Stimulated activated CD4-positive, alpha-beta T cell treated with anti-CD3 and anti-CD28 coated beads, Interleukin-12 subunit alpha, Interleukin-12 subunit beta, amount 100 ng/mL, for 4 hours (primary cell): ENCODE measurements at places on chromosomes 1 and 21.

GRCh38 chr1:214623430-214623829 is 20.4 kb downstream of the CENPF start:
- DNase-seq = no peak

- no peak for DNase-seq
Measured at GRCh38 chr1:17640393-17640792, 100.9 kb downstream of the ARHGEF10L start.

- no peak for DNase-seq
Measured at GRCh38 chr1:59485949-59486348, 189.1 kb downstream of the FGGY start.

DNA sequence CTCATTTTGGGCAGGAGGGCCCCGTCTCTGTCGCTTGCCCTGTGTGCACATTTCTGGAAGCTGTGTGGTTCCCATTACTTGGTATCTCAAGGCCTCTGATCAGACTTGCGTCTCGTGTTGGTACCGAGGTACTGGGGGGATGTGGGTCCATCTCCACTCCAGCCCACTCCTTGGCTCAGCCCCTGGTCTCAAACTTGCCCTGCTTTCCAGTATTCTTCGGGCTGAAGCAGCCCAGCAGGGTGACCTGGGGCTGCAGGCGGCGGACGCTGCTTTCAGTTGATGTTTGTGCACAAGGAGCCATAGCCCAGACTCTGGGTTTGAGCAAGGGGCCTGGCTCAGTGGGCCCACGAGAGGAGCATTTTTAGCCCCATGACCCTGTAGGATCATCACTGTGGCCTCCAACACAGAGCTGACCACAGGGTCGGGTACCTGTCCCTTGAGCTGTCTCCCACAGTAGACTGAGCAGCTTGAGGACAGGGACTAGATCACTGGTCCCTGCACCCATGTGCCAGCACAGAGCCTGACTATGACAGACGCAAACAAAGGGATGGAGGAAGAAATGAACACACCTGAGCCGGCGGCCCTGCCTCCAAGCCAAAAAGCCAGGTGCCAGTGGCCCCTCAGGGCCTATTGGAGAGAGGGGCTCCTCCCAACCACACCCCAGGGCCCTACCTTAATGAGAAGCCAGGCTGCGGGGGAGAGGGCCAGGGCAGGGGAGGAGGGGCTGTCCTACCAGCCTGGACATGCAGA is 46.8 kb downstream of the CHD5 start:
- no peak for DNase-seq

GRCh38 chr1:62076286-62076685 is 118.4 kb upstream of the L1TD1 start:
- DNase-seq = no peak

DNA sequence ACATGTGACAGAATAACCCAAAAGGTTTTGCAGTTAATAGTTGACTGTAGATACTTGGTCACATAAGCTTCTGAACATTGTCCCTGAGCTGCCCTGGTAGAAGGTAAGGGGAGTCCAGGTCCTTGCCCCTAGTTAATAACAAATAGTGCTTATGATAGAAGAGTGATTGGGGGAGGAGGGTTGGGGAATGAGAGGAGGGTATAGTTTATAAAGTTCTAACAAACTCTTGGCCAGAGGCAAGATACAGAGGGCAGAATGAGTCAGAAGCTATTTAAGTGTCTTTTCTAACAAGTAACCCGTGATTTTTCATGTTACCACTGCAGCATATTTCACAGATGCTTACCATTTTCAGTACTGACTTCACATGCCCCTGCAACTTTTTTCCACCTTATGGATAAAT is 26.7 kb upstream of the MYOCOS start:
- no peak for DNase-seq

DNA sequence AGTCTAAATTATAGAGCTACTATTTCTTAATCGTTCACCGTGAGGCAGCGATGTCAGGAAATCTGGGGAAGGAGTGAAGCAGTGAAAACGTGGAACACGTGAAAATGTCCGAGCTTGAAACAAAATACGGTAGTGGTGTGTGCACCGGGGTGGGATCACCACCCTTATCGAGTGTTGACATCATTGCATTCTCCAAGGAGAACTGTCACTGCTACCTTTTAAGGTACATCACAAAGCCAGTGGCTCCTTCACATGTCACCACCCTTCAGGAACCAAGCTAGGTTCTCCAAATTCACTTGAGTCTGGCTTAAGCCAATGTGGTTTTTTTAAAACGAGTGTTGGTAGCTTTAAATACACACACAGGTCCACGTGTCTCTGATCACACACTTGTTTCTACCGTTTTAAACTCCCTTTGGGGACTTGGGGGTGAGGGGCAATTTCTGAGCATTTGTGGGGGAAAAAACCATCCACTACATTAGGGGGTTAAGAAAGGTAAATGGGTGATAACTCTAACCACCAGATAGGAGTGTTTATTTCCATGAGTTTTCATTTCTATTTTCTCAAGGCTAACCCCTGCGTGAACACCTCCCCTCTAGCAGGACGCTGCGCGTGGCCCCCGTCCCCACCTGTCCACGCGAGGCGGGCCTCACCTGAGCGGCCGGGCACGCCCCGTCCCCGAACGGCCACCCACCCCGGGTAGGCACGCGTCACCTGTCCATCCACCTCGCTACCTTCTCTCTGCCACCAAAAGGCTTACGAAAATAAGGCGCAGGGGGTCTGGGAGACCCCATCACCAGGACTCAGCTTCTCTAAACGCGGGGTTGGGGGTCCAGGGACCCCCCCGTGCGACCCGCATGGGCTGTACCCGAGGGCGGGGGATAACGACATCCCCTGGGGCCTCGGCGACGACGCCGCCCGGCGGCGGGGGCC is 978 bp downstream of the PRDM15 start:
- DNase-seq = peak; percentile 39

DNA sequence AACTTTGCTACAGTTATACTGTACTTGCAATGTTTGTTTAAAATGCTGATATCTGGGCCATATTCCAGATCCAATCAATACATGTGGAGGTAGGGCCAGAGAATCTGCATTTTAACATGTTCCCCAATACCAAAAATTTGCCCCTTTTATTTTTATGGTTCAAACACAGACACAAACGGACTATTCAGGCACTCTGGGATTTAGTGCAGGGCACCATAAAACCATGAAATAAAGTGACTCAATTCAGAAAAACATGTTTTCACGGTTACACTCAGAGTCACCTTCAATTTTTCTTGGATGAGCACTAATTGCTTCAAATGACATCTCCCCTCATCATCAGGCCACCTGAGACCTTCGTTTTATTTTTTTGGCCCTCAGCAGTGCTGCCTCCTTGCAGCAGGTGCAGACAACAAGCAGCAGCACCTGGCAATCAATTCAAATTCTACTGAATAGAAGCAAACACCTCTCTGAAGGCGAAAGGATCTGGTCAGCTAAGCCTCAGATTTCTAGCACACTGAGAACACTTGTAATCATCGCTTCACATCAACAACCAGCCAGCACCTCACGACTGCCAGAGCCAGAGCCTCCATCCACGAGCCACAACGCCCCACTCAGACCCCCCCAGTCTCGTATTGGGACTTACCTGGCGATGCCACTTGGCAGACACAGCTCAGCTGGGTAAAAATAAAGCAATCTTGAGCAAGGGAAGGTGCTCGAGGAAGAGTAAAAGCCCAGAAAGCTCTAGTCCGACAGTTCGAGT is 1.1 kb downstream of the ERO1B start:
- DNase-seq = no peak

DNA sequence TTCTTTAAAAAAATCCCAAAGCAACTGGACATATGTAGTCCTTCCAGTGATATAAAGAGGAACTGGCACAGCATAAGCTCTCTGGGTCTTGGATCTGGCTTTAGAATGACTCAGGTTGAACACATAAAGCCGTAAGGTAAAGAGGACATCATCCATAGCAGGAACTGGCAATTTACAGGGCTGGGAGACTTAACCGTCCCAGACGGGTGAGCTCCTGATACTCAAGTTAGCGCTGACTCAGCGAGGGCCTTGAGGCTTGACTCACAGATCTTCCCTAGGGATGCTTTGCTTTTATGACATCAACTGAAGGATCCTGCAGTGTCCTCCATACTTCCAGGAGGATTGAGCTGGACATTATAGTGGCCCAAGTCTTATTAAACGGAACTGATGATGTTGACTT is 154.1 kb downstream of the CLIC6 start:
- no peak for DNase-seq

DNA sequence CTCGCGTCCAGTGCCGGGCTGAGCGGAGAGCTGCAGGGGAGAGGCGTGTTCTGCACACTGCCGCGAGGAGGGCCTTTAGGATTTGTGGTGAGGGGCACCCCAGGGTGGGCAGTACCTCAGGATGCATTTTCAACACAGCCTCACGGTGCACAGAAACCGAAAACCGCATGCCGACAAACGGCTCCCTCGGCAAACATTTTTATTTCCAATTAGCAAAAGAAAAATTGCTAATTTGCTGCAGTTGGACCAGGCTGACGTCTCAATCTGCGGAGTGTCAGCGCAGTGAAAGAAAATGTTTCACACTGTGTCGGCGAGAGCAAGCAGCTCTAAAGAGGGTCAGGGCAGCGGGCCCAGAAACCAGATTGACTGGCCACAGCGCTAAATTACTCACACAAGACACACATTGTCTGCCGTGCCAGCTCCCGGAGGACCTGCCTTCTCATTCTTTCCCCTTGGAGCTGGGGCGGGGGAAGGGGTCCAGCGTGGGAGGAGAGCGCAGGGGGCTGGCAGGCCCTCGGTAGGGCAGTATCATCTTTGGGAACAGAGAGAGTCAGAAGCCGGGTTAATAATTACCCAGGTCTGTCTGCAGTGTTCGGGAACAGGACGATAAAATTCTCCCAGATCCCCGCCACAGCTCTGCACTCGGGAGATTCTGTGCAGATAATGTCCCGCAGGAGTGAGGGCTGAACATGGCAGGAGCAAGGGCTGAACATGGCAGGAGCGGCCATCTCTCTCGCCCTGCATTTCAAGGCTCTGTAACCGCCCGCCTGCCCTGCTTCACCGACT is 150.2 kb downstream of the PRDM16 start:
- DNase-seq = no peak

- DNase-seq = peak; percentile 12
Measured at GRCh38 chr1:157496121-157496526, 56.2 kb downstream of the FCRL5 start.

DNA sequence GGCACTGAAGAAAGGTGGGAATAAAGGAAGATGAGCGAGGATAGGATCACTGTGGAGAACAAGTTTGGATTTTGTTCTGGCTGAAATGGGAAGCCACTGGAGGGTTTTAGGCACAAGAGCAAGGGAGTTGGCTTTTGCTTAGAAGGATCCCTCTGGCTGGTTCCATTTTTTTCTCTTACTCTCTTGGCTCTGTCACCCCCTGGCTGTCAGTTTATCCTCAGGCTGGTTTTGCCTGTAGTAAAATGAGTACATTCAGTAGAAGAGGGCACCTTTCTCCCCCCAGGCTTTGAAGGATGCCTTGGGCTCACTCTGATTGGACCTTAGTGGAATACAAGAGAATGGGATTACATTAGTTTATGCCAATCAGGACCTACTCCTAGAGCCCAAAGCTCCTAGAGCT is 17.1 kb downstream of the CACHD1 start:
- no peak for DNase-seq

DNA sequence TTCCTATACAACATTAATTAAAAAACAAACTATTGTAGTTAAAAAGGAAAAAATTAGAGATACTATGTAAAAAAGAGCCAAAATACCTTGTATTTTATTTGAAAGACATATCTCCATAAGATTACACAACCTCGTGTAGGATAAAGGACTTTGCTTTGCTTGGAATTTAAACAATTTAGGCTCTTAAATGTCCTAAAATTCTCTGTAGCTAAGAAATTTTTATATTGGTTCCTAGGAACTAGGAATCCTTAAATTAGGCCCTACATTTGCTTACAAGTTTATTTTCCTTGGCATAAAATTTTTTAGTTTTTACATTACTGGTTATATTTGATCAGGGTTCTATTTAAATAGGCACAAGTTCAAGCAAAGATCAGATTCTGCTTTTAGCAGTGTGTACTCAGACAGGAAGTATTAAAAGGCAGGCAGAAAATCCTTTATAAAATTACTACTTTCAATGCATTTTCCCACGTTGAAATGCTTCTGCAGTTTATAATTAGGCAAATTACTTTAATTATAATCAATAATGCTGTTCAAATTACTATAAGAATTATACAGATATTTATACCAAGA is 3.4 kb upstream of the ANGPTL3 start:
- DNase-seq = no peak

- DNase-seq = no peak
Measured at GRCh38 chr21:28632755-28633408, 359.8 kb downstream of the LTN1 start.

DNA sequence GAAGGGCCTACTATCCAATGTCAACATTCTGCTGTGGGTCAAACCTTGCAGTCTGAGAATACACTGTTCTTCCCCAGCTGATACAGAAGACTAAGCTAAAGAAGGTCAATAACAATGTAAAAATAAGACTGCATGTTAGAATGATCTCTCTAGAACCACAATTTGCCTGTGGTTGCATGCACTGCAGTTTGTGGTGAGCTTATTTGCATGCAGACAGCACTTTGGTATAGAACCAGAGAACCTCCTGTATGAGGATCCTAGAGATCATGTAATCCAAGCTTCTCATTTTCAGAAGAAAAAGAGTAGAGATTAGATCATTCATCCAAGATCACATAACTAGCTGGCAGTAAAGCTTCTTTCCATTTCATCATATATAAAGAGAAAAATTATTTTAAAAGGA is 15.8 kb downstream of the SYNJ1 start:
- no peak for DNase-seq

DNA sequence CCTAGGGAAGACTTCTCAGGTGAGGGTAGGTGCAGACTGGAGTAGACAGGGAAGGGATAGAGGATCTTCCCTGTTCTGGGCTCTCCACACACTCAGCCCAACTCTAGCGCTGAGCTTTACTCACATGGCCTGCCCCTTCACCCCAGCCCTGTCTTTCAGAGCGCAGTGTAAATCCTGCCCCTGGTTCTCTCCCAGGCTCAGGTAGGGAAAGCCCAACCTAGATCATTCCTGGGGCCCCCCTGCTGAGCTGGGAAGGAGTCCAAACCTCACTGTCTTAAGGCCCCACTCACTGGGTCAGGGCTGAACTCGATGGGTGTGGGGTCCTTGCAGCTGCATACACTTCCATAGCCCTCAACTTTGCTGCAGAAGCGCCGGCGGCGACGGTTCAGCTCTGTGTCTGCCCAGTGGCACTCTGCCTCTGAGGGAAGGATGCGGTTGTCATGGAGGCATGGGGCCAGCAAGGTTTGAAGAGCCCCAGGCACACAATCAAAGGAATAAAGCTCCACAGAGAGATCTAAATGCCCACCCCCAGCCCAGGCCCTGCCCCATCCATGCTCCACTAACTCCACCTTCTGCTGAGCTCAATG is 4.2 kb downstream of the POMGNT1 start:
- DNase-seq = no peak

GRCh38 chr21:28200726-28201125 is 792.0 kb downstream of the LTN1 start:
- no peak for DNase-seq

DNA sequence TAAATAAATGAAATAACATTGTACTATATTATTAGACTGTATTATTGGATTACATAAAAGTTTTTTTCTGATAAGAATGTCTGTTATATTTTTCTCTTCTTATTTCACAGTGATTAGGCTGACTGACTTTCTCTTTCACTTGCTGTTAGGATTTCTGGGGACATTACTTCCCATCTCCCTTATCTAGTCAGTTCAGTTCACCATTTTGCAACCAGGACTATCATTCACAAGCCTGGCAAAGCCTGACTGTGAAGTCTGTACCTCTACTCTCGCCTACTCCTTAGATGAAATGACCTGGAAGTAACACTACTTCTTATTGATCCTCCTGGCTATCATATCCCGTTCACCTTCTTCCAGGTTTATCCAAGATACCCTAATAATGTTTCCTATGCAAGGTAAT is 676.6 kb downstream of the USP25 start:
- no peak for DNase-seq

GRCh38 chr21:36706951-36707762 is 8.2 kb downstream of the SIM2 start:
- no peak for DNase-seq
